ENCODE measurements at places on chromosomes 12 and 14. TPM values are rescaled to one million over a fixed set of nuclear protein-coding genes. Genes with fewer than 3 reads are reported as not detected.

The NYNRIN gene
- total RNA-seq: 6.5 TPM

The C12orf54 gene
- total RNA-seq: not detected

The KRT81 gene
- not detected for total RNA-seq

The PTGDR gene
- total RNA-seq: 0.87 TPM

The IL31 gene
- total RNA-seq: not detected

The HOXC11 gene
- total RNA-seq: not detected

The TSPAN19 gene
- not detected for total RNA-seq
